ENCODE measurements at places on chromosomes 11 and 22. TPM values are rescaled to one million over a fixed set of nuclear protein-coding genes. Genes with fewer than 3 reads are reported as not detected.

DNA sequence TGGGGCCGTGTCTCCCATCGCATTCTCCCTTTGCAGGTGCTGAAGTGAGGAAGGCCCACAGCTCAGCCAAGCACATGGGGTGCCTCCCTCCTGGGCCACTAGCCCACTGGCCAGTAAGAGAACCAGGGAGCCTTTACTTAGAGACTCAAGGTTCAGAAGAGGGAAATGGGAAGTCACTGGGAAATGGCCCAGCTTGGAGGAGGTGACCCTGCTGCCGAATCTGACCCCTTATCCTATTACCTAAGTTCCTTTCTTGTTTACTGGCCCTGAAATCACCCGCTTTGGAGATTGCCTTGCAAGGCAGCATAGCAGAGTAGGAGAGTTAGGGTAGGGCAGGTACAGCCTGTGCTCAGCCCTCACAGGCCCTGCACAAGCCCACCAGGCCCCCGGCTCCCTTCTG is 24.4 kb downstream of the UPB1 start:
- DNase-seq = no peak

- no peak for DNase-seq
Measured at GRCh38 chr11:48040830-48041444, 60.6 kb downstream of the PTPRJ start.

- peak; percentile 81 for DNase-seq
Measured at GRCh38 chr11:62539238-62539925, 7.2 kb downstream of the AHNAK start.

GRCh38 chr11:121453589-121454299 is 977 bp upstream of the SORL1-AS1 start:
- no peak for DNase-seq

DNA sequence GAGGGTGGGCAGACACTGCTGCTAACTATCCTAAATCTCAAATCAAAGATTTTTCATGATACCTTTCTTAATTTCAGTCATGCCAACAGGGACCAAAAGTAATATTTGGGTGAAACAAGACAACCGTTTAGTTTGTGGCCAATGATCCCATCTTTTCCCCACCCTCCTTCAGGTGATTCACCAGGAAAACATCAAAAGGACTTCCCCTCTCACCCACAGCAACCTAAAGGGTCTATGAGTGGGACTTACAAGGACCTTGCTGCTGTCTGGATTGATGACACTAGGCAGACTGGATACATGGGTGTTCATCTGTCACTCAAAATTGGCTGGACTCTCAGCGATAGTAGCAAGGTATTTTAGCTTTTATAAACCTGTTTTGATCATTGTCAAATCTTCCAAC is 62.0 kb upstream of the ZC3H12C start:
- no peak for DNase-seq

DNA sequence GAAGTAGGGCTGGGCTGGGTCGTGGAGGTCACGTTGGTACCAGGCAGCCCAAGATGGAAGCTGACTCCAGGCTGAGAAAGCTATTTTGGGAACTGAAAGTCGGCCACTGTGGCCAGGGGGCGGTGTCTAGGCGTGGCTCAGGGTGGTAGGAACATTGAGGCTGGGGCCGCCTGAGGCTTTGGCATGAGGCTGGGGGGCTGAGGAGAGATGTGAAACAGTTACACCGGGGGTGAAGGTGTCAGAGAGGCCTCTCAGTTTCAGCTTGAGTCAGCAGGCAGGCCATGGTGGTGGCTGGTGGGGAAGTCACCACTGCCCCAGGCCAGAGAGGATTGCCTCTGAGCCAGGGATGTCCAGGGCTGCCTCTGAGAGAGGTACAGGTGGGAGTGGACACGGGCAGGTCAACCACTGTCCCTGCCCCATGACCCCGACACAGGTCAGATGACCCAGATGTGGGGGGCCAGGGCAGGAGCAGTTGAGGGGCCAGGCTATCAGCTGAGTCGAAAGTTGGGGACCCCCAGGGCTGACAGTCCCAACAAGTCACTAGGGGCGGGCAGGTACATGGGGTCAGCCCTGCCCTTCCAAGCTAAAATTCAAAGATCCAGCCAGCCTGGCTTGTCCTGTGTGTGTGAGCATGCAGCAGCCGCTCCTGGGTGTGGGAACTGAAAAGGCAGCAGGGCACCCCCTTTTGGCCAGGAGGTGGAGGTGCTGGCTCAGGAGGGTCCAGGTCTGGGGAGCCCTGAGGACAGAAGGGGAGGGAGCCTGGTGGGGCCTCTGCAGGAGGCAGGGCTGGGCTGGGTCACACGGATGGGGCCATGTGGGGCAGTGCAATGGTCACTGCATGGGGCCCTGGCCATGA is 7.2 kb downstream of the KCNK7 start:
- DNase-seq = peak; percentile 40

- no peak for DNase-seq
Measured at GRCh38 chr11:109374441-109374840, 47.5 kb upstream of the C11orf87 start.

DNA sequence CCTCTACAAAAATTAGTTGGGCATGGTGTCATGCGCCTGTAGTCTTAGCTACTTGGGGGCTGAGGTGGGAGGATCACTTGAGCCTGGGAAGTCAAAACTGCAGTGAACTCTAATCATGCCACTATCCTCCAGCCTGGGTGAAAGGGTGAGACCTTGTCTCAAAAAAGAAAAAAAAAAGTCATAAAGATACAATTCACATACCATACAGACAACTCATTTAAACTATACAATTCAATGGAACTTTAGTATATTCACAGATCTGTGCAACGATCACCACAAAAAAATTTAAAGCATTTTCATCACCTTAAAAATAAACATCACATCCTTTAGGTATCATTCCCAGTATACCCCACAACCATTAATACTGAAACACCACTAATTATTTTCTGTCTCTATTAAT is 201.2 kb downstream of the PGR start:
- DNase-seq = no peak

GRCh38 chr22:44024288-44024921 is at the start of gene PARVB:
TSS of gene PARVB (plus strand) at chr22:44024302. CDS start at chr22:44024340, 38 bp downstream.
- no peak for DNase-seq

DNA sequence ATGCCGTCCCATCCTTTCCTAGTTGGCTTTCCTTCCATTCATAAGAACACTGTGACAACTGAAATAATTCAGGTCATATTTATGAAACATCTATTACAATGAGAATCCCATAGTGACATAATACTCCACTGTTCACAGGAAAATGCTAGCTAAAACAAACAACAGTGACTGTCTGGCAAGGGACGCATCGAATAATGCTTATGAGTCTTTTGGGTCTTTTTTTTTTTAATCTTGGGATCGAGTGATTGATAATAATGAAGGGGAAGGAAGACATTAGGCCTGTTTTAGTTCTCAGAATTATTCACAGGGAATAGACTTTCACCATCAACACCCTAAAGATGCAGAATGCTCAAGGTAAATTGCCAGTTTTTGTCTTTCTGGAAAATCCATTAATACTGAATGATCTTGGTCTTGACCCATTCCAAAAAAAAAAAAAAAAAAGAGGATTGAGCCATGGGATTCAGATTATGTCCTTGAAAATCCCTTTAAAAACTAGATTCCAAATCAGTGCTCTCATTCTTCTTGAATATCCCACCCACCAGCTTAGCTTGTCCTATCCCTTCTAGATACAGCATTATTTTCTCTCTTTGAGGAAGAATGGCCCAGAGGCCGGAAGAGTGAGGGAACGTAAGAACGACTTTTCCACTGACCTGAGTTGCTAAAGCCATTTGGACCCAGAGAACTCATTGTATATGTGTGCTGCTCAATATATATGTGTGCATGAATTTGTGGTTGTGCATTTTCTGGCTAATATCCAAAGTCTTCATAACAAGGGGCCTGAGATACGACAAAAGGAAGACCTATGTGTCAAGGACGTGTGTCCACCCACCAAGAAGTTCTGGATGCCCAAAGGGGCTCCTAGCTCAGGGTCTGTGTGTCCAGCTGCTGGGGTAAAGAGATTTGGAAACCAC is 35.2 kb upstream of the CREB3L1 start:
- no peak for DNase-seq

DNA sequence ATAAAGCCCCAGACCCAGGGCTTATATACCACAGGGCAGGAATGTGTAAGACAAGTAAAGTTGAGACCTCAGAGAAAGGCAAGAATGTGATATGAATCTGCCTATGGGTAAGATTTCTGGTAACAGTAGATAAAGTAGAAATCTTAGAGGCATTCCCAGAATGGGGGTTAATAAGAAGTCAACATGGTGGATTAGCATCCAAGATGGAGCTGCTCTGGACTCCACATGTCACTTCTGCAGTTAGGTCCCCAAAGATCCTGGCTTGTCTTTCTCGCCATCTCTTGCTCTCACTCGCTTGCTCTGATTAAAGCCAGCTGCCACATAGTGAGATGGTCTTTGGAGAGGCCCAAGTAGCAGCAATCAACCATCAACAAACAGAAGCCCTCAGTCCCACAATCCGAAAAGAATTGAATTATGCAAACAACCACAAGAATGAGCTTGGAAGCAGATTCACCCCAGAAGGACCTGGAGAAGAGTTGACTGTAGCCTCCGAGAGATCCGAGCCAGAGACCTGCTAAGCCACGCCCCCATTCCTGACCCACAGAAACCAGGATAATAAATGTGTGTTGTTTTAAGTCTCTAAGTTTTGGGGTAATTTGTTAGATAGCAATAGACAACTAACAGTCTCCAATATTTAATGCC is 5.4 kb upstream of the C11orf86 start:
- peak; percentile 70 for DNase-seq

DNA sequence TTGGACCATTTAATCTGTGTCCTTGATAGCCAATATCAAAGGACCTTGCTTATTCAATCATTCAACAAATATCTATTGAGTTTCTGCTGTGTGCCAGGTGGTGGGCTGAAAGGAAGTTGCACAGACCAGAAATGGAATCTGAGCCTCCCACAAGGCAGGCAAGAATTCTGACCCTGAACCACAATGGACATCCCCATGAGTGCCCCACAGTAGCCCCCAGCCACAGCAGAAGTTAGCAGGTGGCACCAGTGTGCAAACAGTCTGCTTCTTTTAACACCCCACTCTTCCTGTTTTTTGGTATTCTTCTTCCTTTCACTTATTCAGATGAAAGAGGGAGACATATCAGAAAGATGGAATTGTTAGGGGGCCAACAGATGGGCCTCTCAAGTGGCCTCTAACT is 12.2 kb upstream of the SERPING1 start:
- no peak for DNase-seq

GRCh38 chr11:34348919-34349318 is 8.9 kb downstream of the ABTB2 start:
- no peak for DNase-seq

DNA sequence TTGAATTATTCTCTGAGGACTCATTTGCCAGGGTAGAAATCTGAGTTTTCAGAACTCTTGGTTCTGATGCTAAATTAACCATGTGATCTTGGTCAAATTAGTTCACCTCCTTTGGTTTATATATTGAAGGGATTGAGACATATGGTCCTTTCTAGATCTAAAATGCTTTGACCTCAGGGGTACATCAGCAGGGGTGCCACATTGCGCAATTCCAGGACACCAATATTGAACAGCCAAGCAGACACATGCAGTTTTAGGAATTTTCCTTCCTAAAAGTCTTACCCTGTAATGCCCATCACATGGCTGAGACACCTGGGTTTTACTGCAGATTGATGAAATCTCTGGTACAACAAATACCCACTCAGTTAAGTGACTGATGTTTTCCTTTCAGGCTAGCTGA is 254.4 kb upstream of the NCAM1 start:
- no peak for DNase-seq

- DNase-seq = no peak
Measured at GRCh38 chr11:121159741-121160140, 58.7 kb downstream of the TECTA start.

The OR56A1 gene
- not detected for total RNA-seq

The HPX gene
- not detected for total RNA-seq

The EI24 gene
- total RNA-seq = 155 TPM

The OR10D3 gene
- not detected for total RNA-seq

The TSSK2 gene
- not detected for total RNA-seq

The IRF7 gene
- 17.1 TPM for total RNA-seq

All from renal cortical epithelial cell (primary cell).